ENCODE measurements at places on chromosomes 7 and 10.

DNA sequence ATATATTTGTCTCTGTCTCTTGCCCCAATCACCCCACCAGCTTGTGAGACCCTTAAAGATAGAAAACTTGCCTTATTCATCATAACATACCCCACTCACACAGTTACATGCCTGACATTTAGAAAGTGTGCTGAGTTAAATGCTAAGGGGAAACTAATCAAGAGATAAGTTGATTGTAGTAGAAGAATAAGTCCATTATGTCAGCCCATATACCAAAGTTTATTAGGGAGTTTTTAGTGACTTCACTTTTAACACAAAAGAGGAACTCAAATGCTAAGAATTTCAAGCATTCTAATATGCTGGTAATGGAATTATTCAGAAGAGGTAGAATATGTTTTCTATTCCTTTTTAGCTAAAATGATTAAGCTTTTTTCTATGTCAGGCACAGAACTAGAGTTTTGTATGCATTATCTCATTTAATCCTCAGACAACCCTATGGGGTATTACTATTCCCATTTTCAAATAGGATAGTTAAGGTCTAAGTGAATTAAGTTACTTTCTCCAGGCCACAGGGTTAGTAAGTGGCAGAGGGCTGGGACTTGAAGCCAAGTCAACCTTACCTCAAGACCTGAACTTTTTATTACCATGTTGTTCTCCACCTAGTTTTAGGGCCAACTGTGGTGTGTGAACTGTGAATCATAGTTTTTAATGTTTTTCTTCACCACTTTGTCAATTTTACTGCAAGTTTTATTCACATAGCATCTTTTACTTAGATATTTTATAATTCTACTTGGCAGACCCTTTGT, 19.6 kb downstream of the ASAH2 start:
- no peak for DNase-seq
- H3K27ac ChIP-seq = no peak overlapping the region
- no peak overlapping the region for H3K4me3 ChIP-seq
- no peaks in the 10 kb centered on the region for H3K36me3 ChIP-seq
- no peaks in the 10 kb centered on the region for H3K4me1 ChIP-seq

- peaks cover 24% of the 10 kb centered on the region for H3K36me3 ChIP-seq
- DNase-seq = no peak
- peaks cover 22% of the 10 kb centered on the region for H3K4me1 ChIP-seq
- no peak overlapping the region for H3K4me3 ChIP-seq
- no peak overlapping the region for H3K27ac ChIP-seq
- H3K27me3 ChIP-seq = no peaks in the 10 kb centered on the region
Observed at GRCh38 chr7:141568227-141568626, 17.0 kb downstream of the AGK start.

- no peak overlapping the region for H3K27ac ChIP-seq
- no peak for DNase-seq
- peaks cover 9% of the 10 kb centered on the region for H3K4me1 ChIP-seq
- H3K27me3 ChIP-seq = peaks cover 2% of the 10 kb centered on the region
- H3K4me3 ChIP-seq = no peak overlapping the region
Observed at GRCh38 chr7:105577251-105577650, 4.0 kb downstream of the EFCAB10 start.

GRCh38 chr10:61262486-61263261, 190.5 kb downstream of the TMEM26 start:
- peaks cover 24% of the 10 kb centered on the region for H3K27me3 ChIP-seq
- no peak overlapping the region for H3K27ac ChIP-seq
- H3K4me1 ChIP-seq = no peaks in the 10 kb centered on the region
- no peak overlapping the region for H3K4me3 ChIP-seq
- no peaks in the 10 kb centered on the region for H3K36me3 ChIP-seq

- peaks cover 4% of the 10 kb centered on the region for H3K36me3 ChIP-seq
- no peaks in the 10 kb centered on the region for H3K27me3 ChIP-seq
- H3K4me3 ChIP-seq = peak overlapping the region; percentile 92
- peaks cover 3% of the 10 kb centered on the region for H3K4me1 ChIP-seq
- peak overlapping the region; percentile 94 for H3K27ac ChIP-seq
Observed at GRCh38 chr7:93232673-93233018, 480 bp downstream of the VPS50 start.

DNA sequence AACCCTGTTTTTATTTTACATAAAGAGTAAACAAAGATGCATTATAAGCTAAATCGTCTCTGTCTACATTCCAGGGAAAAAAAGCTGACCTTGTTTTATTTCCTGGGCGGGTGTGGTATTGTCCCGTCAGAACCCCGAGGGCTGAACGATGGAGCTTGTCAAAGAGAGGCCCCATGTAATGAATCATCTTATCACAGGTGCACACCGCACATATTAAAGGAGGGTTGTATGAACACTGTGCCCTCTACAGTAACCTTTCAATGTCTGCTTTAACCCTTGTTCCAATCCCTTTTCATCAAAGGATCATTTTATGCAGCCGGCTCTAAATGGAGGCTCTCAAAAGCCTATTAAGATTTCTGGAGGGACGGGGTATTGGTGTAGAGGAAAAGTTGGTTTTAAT, 158.5 kb upstream of the YAE1 start:
- H3K4me1 ChIP-seq = no peaks in the 10 kb centered on the region
- no peak overlapping the region for H3K4me3 ChIP-seq
- peaks cover 44% of the 10 kb centered on the region for H3K27me3 ChIP-seq
- DNase-seq = no peak

- H3K4me3 ChIP-seq = no peak overlapping the region
- H3K27me3 ChIP-seq = peaks cover 22% of the 10 kb centered on the region
- no peak overlapping the region for H3K27ac ChIP-seq
- no peaks in the 10 kb centered on the region for H3K4me1 ChIP-seq
Observed at GRCh38 chr10:122702275-122702674, 2.6 kb upstream of the C10orf120 start.

GRCh38 chr7:100200693-100201092, 19.1 kb upstream of the PVRIG start:
- no peaks in the 10 kb centered on the region for H3K4me1 ChIP-seq
- peaks cover 10% of the 10 kb centered on the region for H3K27me3 ChIP-seq
- peaks cover 4% of the 10 kb centered on the region for H3K36me3 ChIP-seq
- peak overlapping the region; percentile 47 for H3K27ac ChIP-seq
- no peak overlapping the region for H3K4me3 ChIP-seq

GRCh38 chr10:19412531-19412930, 363.9 kb downstream of the MALRD1 start:
- no peaks in the 10 kb centered on the region for H3K4me1 ChIP-seq
- DNase-seq = no peak
- no peaks in the 10 kb centered on the region for H3K27me3 ChIP-seq
- H3K4me3 ChIP-seq = no peak overlapping the region

- H3K4me1 ChIP-seq = no peaks in the 10 kb centered on the region
- no peak for DNase-seq
- H3K27me3 ChIP-seq = peaks cover 14% of the 10 kb centered on the region
- no peaks in the 10 kb centered on the region for H3K36me3 ChIP-seq
- H3K27ac ChIP-seq = no peak overlapping the region
Observed at GRCh38 chr7:12590559-12590958, 20.0 kb downstream of the SCIN start.

GRCh38 chr10:30686708-30687107, 57.2 kb upstream of the LYZL2 start:
- H3K27me3 ChIP-seq = peaks cover 39% of the 10 kb centered on the region
- peaks cover 4% of the 10 kb centered on the region for H3K36me3 ChIP-seq
- DNase-seq = no peak
- no peak overlapping the region for H3K27ac ChIP-seq
